ENCODE measurements at places on chromosomes 16 and 17.
A peak's percentile ranks its signal among the peaks of the same experiment; 100 is the strongest.

- DNase-seq: no peak
These were observed 142.5 kb downstream of the RBFOX3 start for GRCh38 chr17:79468183-79468944.

GRCh38 chr17:40854175-40854814 is 12.7 kb downstream of the KRT12 start:
- peak; percentile 87 for DNase-seq

- DNase-seq: peak; percentile 36
These were observed 185.4 kb downstream of the ABCC12 start for GRCh38 chr16:47970291-47970931.

- DNase-seq: no peak
These were observed 12.0 kb downstream of the CCDC182 start for GRCh38 chr17:57733085-57733484.

DNA sequence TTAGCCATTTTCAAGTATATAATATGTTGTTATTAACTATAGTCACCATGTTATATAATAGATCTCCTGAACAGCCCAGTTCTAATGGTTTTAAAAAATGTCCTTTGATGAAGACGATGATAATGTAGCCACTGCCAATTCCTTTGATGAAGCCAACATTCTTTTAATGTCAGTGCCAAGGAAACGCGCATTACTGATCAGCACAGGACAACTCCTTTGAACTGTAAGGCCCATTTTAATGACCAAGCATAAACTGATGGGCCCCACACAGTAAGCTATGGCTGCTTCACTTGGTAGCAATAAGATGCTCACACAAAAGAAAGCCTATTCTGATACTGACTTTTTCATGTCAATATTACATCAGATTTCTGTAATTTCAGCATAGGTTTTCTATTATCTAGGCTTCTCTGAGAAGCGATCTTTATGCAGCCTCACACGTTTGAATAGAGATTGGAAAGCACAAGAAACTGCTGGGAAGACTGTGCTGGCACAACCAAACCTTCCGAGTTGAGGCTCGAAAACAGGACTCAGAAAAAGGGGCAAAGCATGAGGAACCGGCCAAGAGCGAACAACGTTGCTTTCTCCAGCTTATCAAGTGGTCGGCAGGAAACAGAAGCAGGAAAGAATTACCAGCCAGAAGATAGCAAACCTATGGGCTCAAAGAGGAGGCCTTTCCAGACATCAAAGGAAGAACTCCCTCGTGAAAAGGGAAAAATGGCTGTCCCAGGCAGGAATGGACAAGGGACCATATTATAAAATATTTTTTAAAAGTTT is 19.4 kb downstream of the ERN1 start:
- DNase-seq: no peak

- no peak for DNase-seq
These were observed 17.9 kb downstream of the CENPX start for GRCh38 chr17:82004517-82005455.

DNA sequence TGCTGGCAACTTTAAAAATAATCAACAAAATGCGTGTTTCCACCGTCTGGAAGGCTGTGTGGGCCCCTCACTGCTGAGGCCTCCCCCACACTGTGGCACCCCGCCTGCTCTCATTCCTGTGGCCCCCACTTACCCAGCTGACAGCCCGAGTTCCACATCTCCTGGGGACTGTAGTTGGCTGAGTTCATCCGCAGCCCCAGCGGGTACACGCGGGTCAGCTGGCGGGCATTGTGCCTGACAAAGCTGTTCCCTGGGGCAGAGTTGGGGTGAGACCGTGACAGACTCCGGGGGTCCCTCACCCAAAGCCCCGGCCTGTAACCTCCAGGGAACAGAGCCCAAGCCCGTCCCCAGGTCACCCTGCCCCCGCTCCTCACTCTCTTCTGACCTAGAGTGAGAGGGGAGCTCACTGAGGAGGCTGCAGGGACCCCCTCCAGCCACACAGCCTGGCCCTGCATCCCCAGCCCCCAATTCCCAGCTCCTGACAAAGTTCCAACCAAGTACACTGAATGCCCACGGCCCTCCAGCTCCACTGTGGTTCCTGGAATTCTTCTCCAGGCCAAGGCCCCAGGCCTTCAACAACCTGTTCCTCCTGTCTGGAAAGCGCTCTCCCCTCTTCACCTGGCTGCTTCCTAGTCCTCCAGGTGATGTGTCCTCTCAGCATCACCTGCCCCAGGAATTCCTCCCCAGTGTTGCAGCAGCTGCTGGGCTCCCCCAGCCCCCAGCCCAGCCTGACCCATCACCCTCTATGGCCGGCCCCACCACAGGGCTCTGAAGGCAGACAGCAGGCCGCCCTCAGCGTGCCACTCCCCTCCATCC is 18.0 kb downstream of the PLCD3 start:
- DNase-seq: no peak

DNA sequence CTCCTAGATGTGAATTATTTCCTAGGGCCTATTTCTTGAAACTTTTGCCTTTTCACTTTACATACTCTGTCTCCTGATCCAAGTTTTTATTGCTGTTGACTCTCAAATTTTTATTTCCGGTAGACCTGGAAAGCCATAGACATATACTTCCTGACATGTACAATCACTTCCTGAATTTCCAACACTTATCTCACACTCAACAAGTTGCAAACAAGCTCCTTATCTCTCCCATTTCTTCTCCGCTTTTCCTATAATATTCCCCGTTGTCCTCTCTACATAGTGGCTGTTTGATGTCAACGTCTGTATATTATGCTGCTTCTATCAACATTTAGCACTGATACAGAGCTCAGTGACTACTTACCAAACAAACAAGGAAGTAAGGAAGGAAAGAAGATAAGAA is 59.3 kb downstream of the IKZF3 start:
- no peak for DNase-seq

GRCh38 chr17:10598621-10599020 is 49.2 kb upstream of the MYH2 start:
- no peak for DNase-seq

GRCh38 chr17:80902963-80903611 is 88.6 kb upstream of the CHMP6 start:
- no peak for DNase-seq

DNA sequence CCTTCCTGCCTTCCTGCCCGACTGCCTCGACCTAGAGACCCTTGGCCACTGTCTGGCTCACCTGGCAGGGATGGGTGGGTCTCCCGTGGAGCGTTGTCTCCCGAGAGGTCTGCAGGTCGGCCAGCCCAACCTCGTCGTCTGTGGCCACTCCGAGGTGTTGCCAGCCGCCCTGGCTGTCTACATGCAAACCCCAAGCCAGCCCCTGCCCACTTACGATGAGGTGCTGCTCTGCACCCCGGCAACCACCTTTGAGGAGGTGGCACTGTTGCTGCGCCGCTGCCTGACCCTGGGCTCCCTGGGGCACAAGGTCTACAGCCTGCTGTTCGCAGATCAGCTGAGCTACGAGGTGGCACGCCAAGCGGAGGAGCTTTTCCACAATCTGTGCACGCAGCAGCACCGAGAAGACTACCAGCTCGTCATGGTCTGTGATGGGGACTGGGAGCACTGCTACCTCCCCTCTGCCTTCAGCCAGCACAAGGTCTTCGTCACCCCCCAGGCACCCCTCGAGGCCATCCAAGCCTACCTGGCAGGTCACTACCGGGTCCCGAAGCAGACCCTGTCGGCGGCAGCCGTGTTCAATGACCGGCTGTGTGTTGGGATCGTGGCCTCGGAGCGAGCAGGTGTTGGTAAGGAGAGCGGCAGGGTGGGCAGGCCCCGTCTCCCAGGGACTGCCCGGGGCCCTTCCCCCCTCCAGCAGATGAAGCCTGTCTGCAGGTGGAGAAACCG is 75.1 kb upstream of the ENDOV start:
- no peak for DNase-seq

GRCh38 chr17:38451840-38452529 is 23.7 kb downstream of the ARHGAP23 start:
- DNase-seq: peak; percentile 98

GRCh38 chr17:7841396-7841914 is 7.4 kb downstream of the KDM6B start:
- peak; percentile 80 for DNase-seq

DNA sequence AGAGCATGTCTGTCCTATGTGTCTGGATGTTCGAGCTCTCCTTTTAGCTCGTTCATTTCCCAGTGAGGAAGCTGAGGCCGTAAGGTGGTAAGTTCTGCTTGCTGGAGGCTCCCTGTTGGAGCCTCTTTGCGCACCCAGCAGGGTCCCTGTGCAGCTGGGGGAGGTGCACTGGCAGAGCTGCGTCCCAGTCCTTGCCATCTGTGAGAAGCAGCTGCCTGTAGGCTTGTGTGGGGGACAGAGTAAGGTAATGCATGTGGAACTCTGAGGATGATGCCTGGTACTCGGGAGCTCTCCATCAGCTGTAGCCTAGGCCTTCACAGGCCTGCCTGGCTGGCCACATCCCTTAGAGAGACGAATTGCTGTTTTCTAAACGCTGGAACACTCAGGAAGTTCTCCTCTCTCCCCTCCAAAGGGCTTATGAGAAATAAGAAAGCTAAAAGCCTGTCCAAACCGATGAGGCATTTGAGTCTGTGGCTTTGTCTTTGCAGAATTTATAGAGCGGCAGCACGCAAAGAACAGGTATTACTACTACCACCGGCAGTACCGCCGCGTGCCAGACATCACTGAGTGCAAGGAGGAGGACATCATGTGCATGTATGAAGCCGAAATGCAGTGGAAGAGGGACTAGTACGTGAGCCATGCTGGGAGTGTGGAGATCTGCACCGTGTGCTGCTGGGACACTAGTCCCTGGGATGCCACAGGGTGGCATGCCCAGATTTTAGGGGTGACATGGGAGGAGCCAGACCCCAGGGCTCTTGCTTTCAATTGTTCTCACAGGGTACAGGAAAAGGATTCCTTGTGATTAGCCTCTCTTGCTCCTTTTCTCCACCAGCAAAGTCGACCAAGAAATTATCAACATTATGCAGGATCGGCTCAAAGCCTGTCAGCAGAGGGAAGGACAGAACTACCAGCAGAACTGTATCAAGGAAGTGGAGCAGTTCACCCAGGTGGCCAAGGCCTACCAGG is 1.6 kb downstream of the NDUFB10 start:
- DNase-seq: no peak

GRCh38 chr16:508884-509736 is 18.4 kb upstream of the CAPN15 start:
- DNase-seq: no peak

- DNase-seq: no peak
These were observed 6.6 kb downstream of the CCL23 start for GRCh38 chr17:36011201-36011600.

- no peak for DNase-seq
These were observed 78.8 kb downstream of the CDRT15 start for GRCh38 chr17:14157822-14158221.

- DNase-seq: no peak
These were observed 646 bp downstream of the HIC1 start for GRCh38 chr17:2055292-2056205.

DNA sequence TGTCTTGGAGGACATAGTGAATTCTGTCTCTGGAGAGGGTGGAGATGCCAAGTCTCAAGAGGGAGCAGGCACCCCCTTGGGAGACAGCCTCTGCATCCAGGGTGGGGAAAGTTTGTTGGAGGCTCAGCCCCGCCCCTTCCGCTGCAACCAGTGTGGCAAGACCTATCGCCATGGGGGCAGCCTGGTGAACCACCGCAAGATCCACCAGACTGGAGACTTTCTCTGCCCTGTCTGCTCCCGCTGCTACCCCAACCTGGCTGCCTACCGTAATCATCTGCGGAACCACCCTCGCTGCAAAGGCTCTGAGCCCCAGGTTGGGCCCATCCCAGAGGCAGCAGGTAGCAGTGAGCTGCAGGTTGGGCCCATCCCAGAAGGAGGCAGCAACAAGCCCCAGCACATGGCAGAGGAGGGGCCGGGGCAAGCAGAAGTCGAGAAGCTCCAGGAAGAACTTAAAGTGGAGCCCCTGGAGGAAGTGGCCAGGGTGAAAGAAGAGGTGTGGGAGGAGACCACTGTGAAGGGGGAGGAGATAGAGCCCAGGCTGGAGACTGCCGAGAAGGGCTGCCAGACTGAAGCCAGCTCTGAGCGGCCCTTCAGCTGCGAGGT is 5.2 kb downstream of the ZNF646 start:
- no peak for DNase-seq

- DNase-seq: peak; percentile 80
These were observed 4.1 kb downstream of the ZNF688 start for GRCh38 chr16:30567160-30567990.

- peak; percentile 62 for DNase-seq
These were observed 1.0 kb downstream of the EEF2K start for GRCh38 chr16:22206842-22207714.

DNA sequence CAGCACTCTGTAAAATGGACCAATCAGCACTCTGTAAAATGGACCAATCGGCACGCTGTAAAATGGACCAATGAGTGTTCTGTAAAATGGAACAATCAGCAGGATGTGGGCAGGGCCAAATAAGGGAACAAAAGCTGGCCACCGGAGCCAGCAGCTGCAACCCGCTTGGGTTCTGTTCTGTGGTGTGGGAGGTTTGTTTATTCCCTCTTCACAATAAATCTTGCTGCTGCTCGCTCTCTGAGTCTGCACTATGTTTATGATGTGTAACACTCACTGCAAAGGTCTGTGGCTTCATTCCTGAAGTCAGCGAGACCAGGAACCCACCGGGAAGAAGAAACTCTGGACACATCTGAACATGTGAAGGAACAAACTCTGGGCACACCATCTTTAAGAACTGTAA is 20.5 kb downstream of the TMEM100 start:
- DNase-seq: no peak

DNA sequence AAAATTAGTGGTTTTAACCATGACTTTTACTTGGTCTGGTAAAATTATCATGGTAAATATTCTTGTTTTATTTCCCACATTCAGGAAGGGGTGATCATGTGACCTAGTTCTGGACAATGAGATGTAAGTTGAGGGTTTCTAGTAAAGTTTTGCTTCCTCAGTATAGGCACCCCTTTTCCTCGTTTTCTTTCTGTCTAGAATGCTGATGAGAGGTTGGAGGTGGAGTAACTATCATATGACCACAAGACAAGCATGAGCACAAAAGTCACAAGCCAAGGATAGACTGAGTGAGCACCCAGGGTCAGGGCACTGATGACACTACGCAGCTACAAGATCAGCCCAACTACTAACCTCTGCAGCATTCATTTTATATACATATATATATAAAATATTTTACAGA is 53.9 kb downstream of the MYO1D start:
- DNase-seq: no peak

GRCh38 chr16:55506708-55507107 is 2.2 kb upstream of the LPCAT2 start:
- no peak for DNase-seq

DNA sequence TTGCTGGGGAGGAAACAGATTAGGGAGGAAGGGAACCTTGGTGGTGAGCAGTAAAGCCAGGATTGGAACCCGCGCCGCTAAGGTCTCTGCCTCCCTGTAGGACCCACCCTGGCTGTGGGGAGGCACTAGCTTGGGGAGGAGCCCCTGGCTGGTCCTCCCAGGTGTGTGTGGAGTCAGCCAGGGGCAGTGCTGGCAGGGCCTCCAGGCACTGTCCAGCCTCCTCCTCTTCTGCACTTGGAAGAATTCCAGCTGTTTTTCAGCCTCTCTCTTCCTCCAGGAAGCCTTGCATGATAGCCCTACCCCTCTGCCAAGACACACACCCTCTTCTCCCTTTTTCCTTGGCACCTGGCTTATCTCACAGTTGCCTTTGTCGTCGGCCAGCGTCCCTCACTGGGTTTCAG is 34.8 kb downstream of the TMEM235 start:
- no peak for DNase-seq

GRCh38 chr17:47695429-47696376 is 1.7 kb downstream of the TBKBP1 start:
- no peak for DNase-seq

GRCh38 chr17:32960815-32961214 is 30.8 kb upstream of the SPACA3 start:
- DNase-seq: peak; percentile 23

GRCh38 chr16:81551151-81551808 is 106.7 kb downstream of the CMIP start:
- peak; percentile 30 for DNase-seq

Measured in NCI-H226 (cell line).